ENCODE measurements at places on chromosomes 1 and 21. TPM values are rescaled to one million over a fixed set of nuclear protein-coding genes. Genes with fewer than 3 reads are reported as not detected.

The MYOG gene
- not detected for total RNA-seq

The IL6R gene
- total RNA-seq, result 27.2 TPM

The GUCA2B gene
- total RNA-seq, result not detected

The SLC44A5 gene
- not detected for total RNA-seq

The LZIC gene
- total RNA-seq, result 17.7 TPM

The RIIAD1 gene
- total RNA-seq, result not detected

The SEMA6C gene
- 2.6 TPM for total RNA-seq

The FAM163A gene
- total RNA-seq, result not detected

The PRPF38A gene
- 21.8 TPM for total RNA-seq

The RXFP4 gene
- total RNA-seq, result not detected
